NCI-H2107 (cell line): ENCODE measurements at places on chromosomes 11 and 22.

DNA sequence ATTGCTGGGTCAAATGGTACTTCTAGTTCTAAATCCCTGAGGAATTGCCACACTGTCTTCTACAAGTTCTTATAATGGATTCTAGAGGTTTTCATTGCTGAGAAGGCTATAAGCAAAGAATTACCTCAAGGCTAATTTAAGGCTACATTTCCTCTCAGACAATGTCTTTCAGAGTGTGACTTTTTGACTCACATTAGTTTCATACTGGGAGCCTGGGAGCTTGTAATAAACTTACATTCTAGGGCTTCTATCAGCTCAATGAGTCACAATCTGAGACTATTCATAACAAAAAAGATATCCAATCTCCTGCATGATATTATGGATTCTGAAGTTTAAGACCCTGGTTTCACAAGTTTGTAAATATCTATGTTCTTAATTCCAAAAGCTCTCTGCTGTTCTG, 408.7 kb downstream of the LRRC4C start:
- DNase-seq = no peak

- DNase-seq = no peak
Observed at GRCh38 chr11:69369210-69369825, 75.4 kb downstream of the MYEOV start.

DNA sequence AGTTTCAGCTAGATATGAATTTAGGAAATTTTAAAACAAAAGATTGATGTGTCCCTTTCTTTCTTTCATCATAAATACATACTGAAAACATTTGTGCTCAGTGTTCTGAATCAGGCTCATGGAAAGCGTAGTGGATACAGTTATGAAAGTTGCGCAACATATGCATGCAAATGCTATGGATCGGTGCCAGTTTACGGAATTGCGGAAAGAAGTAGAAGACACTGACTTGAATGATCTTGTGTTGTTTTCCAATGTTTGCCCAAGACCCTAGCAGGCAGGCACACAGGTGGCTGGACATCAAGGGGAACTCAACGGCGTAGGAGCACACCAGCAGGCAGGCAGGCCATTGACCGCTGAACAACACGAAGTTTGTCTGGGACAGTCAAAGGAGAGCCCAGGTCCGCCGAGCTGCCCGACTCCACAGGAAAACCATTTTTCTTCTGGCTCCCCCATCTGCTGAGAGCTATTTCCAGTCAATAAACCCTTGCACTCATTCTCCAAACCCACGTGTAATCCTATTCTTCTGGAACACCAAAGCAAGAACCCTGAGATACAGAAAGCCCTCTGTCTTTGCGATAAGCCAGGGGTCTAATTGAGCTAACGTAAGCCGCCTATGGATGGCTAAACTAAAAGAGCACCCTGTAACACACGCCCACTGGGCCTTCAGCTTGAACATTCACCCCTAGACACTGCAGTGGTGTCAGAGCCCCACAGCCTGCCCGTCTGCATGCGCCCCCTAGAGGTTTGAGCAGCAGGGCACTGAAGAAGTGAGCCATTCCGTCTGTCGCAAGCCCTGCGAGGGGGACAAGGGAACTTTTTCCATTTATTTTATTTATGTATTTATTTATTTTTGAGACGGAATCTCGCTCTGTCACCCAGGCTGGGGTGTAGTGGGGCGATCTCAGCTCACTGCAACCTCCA, 7.4 kb upstream of the BIRC3 start:
- no peak for DNase-seq

- DNase-seq = no peak
Observed at GRCh38 chr11:2804189-2804588, 81.4 kb downstream of the CDKN1C start.

DNA sequence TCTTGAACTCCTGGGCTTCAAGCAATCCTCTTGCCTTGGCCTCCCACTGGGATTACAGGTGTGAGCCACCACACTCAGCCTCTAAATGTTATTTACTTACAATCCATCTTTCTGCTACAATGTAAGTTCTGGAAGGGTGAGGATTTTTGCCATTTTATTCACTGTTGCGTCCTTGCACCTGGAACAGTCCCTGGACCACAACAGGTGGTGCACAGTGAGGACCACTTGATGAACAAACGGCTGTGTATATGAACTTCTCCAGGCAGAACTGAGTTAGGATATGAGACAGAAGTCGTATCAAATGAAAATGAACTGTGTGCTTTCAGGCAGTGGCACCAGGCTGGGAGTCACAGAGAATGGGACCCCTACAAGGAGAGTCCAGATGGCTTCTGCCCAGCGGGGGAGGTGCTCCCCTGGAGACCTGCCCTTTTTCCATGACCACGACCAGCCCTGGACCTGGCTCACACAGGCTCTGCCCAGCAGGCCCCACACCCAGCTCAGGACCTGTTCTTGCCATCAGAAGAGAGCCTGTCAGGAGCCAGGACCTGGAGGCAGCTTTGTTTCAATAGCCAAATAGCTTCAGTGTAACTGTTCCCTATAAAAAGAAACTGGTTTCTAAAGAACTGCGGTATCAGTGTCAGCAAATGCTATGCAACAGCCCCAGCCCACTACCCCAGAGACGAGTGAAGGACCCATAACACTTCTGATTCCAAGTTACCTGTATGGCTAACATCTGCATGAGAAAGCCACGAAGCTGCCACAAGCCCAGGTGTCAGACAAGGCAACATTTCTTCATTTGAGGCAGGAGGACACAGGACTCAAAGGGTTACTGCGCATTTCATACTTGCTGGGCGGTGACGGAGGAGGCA, 104.9 kb downstream of the MICAL3 start:
- DNase-seq = no peak

GRCh38 chr11:23124996-23125395, 264.7 kb upstream of the CCDC179 start:
- DNase-seq = no peak

DNA sequence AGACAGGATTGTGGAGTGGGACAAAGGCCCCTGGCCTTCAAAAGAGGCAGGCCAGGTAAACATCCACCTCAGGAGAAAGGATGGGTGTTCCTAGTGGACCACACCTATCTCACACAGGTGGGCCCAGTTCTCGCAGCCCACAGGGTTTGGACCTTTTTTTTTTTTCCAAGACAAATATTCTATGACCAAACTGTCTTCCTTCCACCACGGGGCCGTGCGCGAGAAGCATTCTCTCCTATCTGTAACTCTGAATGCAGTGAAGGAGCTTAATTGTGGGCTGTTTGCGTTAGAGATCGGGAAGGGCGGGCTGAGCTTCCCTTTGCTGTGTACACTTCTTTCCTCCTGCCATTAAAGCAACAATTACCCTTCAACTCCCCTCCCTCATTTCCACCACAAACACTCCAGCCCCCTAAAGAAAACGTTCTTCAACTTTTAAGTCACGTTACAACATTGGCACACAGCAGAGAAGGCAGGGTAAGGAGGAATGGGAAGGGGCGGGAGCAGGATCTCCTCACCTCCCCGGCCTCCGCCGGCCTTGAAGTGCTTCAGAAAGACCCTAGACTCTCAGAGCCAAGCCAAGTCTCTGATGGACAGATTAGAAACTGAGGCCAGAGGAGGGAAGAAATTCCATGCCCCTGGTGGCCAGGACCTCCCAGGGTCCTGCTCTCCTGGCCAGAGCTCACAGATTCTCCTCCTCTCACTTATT, 238.4 kb downstream of the BUD13 start:
- DNase-seq = no peak

DNA sequence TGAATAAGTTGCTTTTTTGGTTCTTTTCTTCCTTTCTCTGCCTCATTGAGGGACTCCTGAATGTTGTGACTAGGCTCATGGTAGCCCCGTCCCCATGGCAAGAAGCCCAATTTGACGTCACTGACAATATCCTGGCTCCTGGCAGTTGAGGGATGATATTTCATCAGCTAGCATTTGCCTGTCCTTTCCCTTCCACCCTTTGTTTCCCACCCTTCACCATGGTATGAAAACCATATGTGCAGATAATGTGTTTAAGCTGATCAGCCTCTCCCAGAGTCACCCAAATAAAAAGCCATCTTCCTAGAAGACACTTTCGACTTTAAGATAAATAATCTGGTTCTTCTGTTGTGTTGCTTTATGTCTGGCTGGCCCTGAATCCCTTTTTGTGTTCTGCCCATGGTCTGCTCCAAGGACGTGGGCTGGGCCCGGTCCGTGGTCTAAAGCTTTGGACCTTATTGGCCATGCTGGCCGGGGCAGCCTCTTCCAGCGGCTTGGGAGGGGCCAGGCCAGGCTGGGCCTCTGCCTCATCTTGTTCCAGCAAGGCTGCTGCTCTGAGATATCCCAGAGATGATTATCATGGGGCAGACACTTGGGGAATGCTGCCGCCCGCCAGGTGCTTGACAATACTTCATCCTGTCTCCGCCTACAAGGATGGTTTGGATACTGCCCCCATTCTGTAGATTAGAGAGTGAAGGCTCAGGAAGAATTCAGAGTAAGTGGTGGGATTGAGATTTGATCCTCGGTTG, 5.1 kb downstream of the TSPAN18 start:
- DNase-seq = no peak

- DNase-seq = no peak
Observed at GRCh38 chr11:117950993-117951961, 22.1 kb upstream of the TMPRSS13 start.

DNA sequence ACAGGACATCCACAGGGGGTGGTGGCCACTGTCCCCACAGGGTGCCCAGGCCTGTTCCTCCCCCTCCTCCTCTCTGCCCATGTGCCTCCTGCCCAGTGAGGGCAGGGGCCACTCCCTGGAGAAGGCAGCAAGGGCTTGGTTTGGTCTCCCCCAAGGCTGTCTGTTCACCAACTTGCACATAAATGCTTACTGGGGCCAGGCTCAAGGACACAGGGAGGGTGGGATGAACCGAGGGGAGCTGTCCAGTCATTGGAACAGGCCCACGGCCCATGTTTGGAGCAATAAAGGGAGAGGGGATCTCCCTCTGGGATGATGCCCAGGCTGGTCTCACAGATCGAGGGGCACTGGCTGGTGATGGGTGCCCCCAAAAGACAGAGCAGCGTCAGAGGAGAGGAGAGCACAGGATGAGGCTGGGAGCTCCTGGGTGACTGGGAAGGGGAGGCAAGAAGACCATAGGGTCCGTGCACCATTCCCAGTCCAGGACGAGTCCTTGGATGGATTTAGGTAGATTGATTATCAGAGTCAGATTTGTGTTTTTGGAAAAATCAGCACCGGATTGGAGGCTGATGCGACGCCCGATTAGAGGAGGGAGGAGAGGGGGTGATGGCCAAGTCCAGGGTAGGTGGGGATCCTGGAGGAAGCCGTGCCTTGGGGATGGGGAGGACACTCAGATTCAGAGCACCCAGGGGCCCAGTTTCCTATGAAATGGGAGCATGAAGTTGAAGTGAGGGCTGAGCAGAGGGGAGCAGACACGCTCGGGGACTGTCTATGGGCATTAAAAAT, 1.1 kb downstream of the IGLL5 start:
- DNase-seq = no peak

DNA sequence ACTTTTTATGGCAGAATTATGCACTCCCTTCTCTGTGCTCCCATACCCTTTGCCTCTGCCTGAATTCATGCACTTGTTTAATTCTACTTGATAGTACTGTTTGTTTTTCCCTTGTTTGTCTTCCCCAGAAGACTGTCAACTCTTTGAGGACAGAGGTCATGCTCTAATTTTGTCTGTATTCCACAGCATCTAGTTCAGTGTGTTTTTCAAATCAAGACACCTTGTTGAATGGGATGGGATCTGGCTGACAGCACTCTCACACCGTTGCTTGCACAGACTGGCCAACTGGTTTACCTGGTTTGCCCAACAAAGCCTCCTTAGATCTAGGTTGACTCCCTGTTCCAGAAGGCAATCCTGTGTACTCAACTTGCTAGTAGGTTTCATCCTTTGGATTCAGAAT, 121.2 kb upstream of the TIMP3 start:
- no peak for DNase-seq

DNA sequence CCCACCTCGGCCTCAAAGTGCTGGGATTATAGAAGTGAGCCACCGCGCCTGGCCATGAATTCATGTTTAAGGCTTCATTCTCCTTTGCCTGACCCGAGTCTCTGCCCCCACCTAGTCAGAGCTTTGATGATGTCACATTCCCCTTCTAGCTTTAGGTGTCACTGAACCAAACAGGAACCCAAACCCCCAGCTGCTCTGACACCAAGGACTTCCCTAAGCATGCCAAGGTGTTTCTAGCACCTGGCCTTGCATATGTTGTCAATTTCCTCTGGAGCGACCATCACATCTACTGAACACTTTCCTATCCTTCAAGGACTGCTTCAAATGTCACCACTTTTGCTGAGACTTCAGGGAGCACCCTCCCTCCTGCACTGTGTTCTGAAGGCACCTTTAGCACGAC, 2.3 kb downstream of the F2 start:
- DNase-seq = no peak

GRCh38 chr11:12166299-12167060, 56.1 kb downstream of the MICAL2 start:
- DNase-seq = no peak

- no peak for DNase-seq
Observed at GRCh38 chr11:65617990-65618751, 2.6 kb downstream of the PCNX3 start.

GRCh38 chr11:3710485-3711259, 39.5 kb upstream of the CHRNA10 start:
- no peak for DNase-seq

DNA sequence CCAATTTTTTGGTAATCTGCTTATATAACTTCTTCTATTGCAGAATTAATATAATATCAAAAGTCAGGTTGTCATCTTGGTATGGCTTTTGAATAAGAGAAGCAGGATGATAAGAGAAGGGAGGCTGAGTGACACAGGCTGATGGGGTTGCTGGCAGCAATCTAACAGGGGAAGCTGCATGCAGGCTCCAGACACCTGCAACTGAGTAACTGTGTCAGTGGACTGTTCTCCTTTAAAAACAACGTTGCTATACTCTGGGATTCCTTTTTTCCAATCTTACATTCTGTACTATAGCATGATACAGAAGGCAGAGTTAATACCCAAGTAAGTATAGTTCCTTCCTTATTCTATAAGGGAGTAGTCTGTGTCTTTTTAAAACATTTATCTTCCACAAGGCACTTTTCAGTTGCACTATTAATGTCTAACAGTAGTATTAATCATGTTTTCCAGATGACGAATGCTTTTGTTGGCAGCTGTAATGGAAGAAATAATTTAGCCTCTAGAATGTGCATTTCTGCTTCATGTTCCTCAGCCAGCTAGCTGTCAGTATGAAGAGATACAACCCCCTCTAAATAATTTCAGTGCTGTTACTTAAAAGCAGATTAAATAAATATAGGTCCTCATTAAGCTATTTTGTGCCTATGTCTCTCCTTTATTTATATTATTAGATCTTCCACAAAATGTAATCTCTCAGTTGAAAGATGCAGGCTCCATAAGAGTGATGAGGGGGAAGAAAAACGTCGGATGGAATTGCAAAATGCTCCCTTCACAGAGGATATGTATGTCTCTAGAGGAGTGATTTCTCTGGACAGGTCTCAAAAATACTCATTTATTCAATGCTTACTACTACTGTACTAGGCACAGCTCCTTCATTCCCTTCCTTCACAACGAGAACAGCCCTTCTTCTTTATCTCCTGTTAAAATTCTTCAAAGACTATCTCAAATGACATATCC, 50.8 kb downstream of the ATG16L2 start:
- DNase-seq = no peak

- no peak for DNase-seq
Observed at GRCh38 chr22:17906978-17907747, 117.2 kb downstream of the MICAL3 start.

- no peak for DNase-seq
Observed at GRCh38 chr11:132898021-132898420, 634.3 kb downstream of the OPCML start.
